Activated CD8-positive, alpha-beta memory T cell treated with anti-CD3 and anti-CD28 coated beads, Interleukin-2, amount 50 U/mL, for 4 hours (primary cell): ENCODE measurements at places on chromosomes 6 and 20.

DNA sequence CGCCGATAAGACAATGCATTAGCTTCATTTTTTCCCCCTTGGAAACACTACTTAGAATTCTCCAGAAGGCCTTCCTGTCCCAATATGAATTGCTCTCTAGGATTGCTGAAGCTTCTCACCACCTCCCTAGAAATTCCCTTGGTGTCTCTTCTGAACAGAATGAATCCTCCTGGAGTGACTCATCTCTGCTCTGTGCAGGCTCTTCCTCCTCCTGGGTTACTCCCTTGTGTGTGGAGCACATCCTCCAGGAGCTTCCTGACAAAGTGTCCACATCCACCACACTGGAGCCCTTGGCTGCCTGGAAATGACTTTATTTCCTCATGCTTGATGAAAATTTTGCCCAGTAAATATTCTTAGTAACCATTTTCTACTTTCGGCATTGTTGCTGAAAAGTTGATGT lies 54.4 kb downstream of the DTNBP1 start:
- DNase-seq = no peak

DNA sequence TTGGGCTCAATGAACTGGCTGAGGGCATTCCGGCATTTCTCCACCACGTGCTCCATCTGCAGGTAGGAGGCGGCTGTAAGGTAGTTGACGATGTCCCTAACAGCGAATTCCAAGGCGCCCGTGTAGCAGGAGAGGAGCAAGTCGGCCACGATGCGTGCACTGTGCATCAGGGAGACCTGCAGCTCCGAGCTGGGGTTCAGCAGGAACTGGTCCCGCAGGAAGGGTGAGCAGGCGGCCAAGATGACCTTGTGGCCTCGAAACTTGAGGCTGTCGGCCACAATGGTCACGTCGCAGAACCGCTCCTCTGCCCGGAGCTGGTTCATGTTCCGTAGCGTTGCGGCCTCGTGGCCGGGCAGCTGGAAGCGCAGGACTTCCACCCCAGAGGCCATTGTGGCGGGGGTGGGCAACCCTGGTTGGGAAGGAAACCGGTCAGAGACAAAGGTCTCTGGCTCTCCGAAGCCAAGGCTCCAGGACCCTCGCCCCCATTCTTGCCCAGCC lies 920 bp downstream of the ZBTB12 start:
- peak; percentile 22 for DNase-seq

- no peak for DNase-seq
Observed at GRCh38 chr6:13874191-13874549, 50.6 kb upstream of the RNF182 start.

- DNase-seq = no peak
Observed at GRCh38 chr6:100599088-100599770, 134.5 kb upstream of the SIM1 start.

GRCh38 chr6:56292505-56293181 lies 45.3 kb upstream of the COL21A1 start:
- no peak for DNase-seq

DNA sequence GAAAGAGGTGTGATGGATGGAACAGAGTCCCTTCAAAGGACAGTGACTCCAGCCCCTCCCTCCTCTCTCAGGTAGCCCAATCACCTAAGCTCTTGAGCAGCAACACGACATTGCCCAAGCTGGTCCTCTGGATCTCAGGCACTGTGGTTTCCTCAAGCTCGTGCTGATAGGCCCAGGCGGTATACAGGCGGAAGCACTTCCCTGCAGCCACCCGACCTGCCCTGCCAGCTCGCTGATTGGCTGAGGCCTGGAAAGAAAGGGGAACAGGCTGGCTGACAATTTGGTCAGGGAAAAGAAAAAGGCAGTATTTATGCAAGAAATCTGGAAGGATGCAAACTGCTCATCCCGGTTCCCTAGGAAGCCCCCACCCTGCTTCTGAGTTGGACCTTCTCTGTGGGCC lies 9.6 kb downstream of the C6orf136 start:
- no peak for DNase-seq

DNA sequence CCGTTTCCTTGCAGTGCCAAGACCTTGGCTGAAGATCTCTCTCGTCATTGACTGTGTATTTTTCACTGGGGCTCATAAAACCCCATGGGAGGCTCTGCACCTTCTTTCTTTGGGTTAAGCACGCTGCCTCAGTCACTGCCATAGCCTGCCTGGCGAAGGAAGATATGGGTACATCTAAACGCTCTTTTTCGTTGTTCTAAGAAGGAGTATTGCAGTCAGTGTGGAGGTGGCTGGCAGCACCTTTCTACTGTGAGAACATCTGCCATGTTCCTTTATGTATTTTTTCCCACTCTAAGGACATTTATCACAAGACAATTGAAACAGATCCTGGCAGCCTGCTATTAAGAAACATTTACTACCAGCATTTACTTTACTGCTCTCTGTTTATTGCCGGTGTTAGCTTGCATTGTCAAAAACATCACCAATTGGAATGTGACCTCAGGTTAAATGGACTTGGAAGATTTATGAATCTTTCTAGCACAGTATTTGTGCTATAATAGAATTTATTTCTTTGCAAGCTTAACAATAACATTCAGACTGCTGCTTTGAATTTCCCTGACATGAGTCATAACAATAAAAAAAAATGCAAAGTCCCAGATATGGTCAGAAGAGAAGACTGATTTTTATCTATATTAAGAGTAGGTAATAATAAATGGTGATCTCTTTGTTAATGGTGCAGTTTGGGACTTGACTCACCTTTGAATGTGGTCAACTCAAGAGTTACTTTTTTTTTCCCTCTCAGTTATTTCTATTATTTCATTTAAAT lies 62.2 kb upstream of the CLDN20 start:
- no peak for DNase-seq

DNA sequence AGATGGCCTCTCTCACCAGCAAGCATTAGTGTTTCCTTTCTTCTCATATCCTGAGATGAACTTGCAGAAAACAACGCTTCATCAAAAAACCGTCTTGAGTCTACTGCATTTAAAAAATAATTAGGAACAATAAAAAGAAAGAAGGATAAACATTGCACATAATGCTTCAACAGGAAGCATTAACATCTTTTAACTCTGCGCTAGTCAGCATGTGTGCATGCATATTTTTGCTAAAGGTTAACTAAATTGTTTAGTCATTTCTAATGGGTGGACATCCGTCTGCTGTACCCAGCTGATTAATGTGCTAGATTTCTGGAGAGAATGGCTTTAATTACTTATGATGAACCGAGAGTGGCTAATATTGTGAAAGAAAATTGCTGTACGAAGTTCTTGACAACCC lies 349.3 kb downstream of the SOX4 start:
- no peak for DNase-seq

GRCh38 chr20:37627060-37627766 lies 66.6 kb upstream of the CTNNBL1 start:
- DNase-seq = no peak

- DNase-seq = no peak
Observed at GRCh38 chr6:30113003-30113759, at the start of gene TRIM31. TSS of gene TRIM31 (minus strand) at chr6:30113090. CDS start at chr6:30112805, 285 bp downstream.

- no peak for DNase-seq
Observed at GRCh38 chr20:2652724-2653555, 508 bp downstream of the NOP56 start.
